Smooth muscle cell of bladder (primary cell): ENCODE measurements at places on chromosomes 3 and 15. TPM values are rescaled to one million over a fixed set of nuclear protein-coding genes. Genes with fewer than 3 reads are reported as not detected.

ISL2 gene
- 0.37 and 0.71 TPM in 2 replicates for total RNA-seq

CPEB1 gene
- 12.5 and 13.7 TPM in 2 replicates for total RNA-seq

FRMD4B gene
- total RNA-seq, result 0.14 and 0.28 TPM in 2 replicates

RUVBL1 gene
- 52.7 and 62.3 TPM in 2 replicates for total RNA-seq

ANKRD34C gene
- total RNA-seq, result not detected in 2 replicates

RHCG gene
- total RNA-seq, result 0.09 and 0.14 TPM in 2 replicates

ZSCAN29 gene
- 20.2 and 21.1 TPM in 2 replicates for total RNA-seq

LRRC49 gene
- 11.5 and 12.9 TPM in 2 replicates for total RNA-seq

OSTN gene
- 0.55 and 0.57 TPM in 2 replicates for total RNA-seq

LRTM1 gene
- not detected in 2 replicates for total RNA-seq

RPS17 gene
- 2,706 and 3,179 TPM in 2 replicates for total RNA-seq

ADGRG7 gene
- not detected in 2 replicates for total RNA-seq

UPK1B gene
- total RNA-seq, result under 0.01 TPM in 1 of 2 replicates, not detected in the other

LRRC2 gene
- total RNA-seq, result 6.0 and 6.8 TPM in 2 replicates

WDR76 gene
- total RNA-seq, result 2.7 and 2.8 TPM in 2 replicates

AGBL1 gene
- not detected in 2 replicates for total RNA-seq

SPSB4 gene
- not detected in 2 replicates for total RNA-seq

RFTN1 gene
- 44.3 and 57.5 TPM in 2 replicates for total RNA-seq

GORASP1 gene
- total RNA-seq, result 30.2 and 36.8 TPM in 2 replicates

GPR160 gene
- total RNA-seq, result 0.14 and 0.28 TPM in 2 replicates

BDH1 gene
- total RNA-seq, result 3.8 and 5.5 TPM in 2 replicates

TBC1D5 gene
- total RNA-seq, result 66.6 and 72.6 TPM in 2 replicates

PCSK6 gene
- 7.7 and 11.6 TPM in 2 replicates for total RNA-seq

ZBTB20 gene
- 12.6 and 13.8 TPM in 2 replicates for total RNA-seq

POLQ gene
- total RNA-seq, result 1.8 and 2.4 TPM in 2 replicates

CISH gene
- 0.57 and 1.3 TPM in 2 replicates for total RNA-seq

GATM gene
- total RNA-seq, result 0.14 and 0.55 TPM in 2 replicates

CHRD gene
- 1.4 and 1.9 TPM in 2 replicates for total RNA-seq

DHX30 gene
- total RNA-seq, result 41.2 and 54.5 TPM in 2 replicates

MNS1 gene
- total RNA-seq, result 0.65 and 1.1 TPM in 2 replicates

SLC28A2 gene
- under 0.01 TPM in 1 of 2 replicates, not detected in the other for total RNA-seq

NOX5 gene
- under 0.01 and 0.09 TPM in 2 replicates for total RNA-seq

TICRR gene
- total RNA-seq, result 0.28 and 0.92 TPM in 2 replicates

GPR15 gene
- not detected in 2 replicates for total RNA-seq

SPINK8 gene
- total RNA-seq, result not detected in 2 replicates

WDR49 gene
- under 0.01 and 0.09 TPM in 2 replicates for total RNA-seq

KCNMB3 gene
- 0.71 and 1.1 TPM in 2 replicates for total RNA-seq

NUTM1 gene
- not detected in 2 replicates for total RNA-seq

TIMP4 gene
- total RNA-seq, result 5.1 and 6.8 TPM in 2 replicates

IQCF5 gene
- not detected in 2 replicates for total RNA-seq

CCR1 gene
- 0.57 and 1.3 TPM in 2 replicates for total RNA-seq

PPARG gene
- total RNA-seq, result 16.2 and 18.6 TPM in 2 replicates

RUBCN gene
- 4.3 and 5.6 TPM in 2 replicates for total RNA-seq

AADACL2 gene
- not detected in 2 replicates for total RNA-seq

TXNRD3 gene
- 14.3 and 16.2 TPM in 2 replicates for total RNA-seq

FOXL2NB gene
- total RNA-seq, result under 0.01 TPM in 1 of 2 replicates, not detected in the other

AP4E1 gene
- total RNA-seq, result 12.9 and 13.9 TPM in 2 replicates

RHOA gene
- 401 and 422 TPM in 2 replicates for total RNA-seq

PGBD4 gene
- 1.8 and 2.2 TPM in 2 replicates for total RNA-seq
